ENCODE measurements at places on chromosomes 12 and 14.
A peak's percentile ranks its signal among the peaks of the same experiment; 100 is the strongest.

DNA sequence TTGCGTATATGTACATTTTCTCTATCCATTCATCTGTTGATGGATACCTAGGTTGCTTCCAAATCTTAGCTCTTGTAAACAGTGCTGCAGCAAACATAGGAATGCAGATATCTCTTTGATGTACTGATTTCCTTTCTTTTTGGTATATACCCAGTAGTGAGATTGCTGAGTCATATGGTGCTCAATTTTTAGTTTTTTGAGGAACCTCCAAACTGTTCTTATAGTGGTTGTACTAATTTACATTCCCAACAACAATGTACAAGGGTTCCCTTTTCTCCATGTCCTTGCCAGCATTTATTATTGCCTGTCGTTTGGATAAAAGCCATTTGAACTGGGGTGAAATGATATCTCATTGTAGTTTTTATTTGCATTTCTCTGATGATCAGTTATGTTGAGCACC is 44.3 kb downstream of the PELI2 start:
- no peak for DNase-seq

DNA sequence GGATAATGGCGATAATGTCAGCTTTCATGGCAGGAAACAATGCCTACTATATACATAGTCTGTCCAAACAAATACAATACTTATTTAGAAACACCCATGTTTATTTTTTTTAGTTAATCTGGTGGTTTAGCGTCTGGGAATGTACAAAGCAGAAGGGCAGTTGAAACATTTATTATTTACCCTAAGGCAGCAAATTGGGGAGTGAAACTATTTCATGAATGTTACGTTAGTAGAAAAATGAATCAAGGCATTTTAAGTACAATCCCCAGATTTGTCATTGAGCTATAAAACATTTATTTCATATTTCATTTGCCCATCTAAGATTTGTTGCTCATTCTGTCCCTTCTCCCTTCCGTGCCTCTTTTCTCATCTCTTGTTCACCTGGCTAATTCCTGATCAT is 87.1 kb upstream of the ATF1 start:
- DNase-seq: no peak

DNA sequence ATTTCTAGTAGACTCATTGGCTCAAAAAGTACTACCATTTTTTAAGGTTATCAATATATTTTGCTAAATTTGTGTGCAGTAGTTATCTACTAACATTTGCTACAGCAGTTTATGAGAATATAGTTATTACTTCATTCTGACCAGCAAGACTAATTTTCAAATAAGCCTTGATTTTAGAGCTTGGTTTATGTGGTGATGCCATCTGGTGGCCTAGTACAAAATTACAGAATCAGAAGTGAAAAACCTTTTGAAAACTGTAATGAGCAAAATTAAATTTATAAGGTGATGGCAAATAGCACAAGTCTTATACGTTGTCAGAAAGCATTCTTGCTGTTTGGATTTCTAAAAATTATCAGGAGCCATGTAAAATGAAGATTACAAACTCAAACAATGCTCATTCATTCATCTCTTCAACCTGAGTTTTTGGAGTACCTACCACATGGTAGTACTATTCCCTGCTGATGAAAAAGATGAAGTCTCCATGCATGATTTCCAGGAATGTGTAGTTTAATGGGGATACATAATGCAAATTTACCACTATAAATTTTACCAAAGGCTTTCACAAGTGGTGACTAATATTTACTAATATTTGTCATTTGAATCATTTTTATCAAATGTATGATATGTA is 51.0 kb downstream of the MAGOHB start:
- peak; percentile 36 for DNase-seq

- DNase-seq: peak; percentile 96
Observed at GRCh38 chr12:108664338-108665258, 30.9 kb upstream of the SELPLG start.

DNA sequence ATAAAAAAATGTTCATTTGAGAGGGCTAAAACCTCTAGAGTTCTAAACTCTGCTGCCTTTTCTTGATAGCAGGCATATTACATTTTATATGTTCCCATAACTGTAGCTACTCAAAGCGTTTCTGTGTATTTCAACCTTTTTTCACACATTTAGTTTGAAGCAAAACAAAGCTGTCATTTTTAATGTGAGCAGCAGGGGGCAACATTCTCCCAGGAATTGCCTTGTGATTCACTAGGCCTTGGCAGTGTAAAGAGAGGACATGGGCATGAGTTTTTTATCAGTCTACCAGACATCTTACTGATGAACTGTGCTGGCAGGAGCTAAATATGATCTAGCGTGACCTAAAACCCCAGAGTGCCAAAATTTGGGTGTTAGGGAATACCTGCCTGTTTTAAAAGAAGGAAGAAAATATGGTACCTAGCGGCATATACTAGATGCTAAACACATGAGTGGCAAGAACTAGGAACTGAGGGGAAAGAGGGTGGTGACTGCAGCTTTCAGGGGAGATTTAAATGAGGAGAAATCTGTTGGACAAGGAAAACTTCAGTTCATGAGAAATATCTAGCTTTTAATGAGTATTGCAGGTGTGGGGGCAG is 65.3 kb downstream of the IFT43 start:
- DNase-seq: peak; percentile 33

DNA sequence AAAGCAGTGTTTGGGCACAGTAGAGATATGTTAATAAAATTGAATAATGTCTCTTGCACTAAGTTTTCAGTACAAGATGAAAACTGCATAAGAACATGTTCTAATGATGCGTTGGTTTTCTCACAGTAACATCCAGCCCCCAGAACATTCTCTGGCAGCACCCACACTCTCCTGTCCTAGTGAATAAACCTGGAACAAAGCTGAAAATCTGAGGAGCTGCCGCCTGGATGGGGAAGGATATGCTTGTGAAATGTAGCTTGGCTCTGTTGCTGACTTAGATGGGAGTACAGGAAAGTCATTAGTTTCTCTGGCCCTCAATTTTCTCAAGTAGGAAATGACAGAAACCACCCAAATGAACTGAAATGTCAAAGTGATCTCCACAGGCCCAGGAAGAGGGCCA is 323.8 kb downstream of the APAF1 start:
- DNase-seq: no peak

GRCh38 chr12:61029516-61029915 is 1230.7 kb upstream of the USP15 start:
- no peak for DNase-seq

DNA sequence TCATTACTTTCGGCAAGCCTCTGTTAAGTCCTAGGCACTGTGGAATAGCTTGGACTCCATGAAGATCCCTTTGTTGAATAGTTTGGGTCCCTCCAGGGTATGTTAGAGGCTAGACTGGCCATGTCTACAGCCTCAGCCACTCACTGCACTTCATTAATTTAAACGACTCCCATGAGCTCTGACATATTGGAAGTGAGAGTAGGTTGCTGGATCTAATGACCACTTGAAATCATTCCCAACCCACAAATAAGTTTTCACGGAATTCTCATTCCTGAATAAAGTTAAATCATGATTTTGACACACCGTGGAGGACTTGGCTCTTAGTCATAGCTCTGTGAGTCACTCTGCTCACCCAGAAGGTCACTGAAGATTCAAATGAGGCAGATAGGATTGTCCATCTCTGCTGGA is 21.4 kb upstream of the APPL2 start:
- no peak for DNase-seq

GRCh38 chr14:88488081-88488480 is 66.7 kb downstream of the PTPN21 start:
- no peak for DNase-seq

DNA sequence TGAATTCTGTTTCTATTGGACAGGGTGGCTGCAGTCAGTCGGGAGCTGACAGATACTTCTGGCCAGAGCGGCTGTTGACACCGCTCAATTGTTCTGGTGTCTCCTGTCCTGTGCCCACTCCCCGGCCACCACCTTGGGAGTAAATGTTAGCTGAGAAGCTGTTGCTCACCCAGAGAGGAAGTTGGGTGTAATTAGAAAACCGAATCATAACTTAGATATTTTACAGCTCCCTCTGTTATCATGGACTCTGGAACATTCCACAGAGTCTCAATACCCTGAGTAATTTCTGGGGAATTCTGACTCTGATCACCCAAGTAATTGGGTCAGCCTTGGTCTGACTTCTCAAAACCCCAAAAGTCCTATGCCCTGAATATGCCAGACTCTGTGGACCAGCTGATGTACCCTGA is 58.3 kb upstream of the RFLNA start:
- DNase-seq: peak; percentile 78

GRCh38 chr14:102795060-102795925 is 18.0 kb downstream of the TRAF3 start:
- DNase-seq: no peak

- no peak for DNase-seq
Observed at GRCh38 chr12:9367201-9367600, 159.0 kb upstream of the PZP start.

DNA sequence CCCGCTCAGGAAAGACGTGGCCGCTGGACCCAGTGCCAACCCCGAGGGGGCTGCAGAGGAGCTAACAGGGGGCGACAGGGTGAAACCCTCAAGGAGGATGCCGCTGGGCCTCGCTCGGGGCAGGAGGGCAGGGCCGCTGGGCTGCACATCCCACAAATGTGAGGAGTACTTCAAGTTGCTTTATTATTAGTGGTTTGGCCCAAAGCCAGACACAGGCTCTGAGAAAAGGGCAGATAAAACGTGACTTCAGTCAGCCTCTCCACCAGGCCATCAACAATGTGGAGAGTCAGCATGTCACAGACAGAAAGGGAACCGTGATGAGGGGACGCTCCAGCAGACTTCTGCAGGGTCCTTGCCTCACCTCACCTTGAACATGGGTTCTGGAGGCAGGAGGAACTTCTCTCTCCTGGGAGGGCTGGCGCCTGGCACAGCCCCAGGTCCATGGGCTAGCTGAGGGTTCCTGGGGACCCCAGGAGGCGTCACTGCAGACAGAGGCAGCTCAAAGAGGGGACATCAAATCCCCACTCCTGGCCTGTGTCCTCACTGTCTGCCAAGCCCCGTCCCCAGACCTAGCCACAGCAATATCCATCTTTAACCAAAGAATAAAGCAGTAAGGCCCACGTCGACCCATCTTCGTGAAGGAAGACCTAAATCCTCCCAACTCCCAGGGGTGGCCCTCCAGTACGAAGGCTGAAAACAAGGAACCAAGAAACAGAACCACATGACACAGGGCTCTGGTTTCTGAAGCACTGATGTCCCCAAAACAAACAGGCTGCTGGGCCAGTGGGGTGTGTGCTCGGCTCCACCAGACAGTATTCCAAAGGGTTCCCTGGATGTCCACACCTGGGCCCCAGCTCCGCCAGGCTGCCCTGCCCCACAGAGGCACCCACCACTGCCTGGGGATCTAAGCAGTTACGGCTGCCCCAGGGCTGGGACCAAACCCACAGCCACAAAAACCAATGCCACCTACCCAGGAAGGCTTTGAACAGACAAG is 35.1 kb downstream of the CCDC85C start:
- no peak for DNase-seq

DNA sequence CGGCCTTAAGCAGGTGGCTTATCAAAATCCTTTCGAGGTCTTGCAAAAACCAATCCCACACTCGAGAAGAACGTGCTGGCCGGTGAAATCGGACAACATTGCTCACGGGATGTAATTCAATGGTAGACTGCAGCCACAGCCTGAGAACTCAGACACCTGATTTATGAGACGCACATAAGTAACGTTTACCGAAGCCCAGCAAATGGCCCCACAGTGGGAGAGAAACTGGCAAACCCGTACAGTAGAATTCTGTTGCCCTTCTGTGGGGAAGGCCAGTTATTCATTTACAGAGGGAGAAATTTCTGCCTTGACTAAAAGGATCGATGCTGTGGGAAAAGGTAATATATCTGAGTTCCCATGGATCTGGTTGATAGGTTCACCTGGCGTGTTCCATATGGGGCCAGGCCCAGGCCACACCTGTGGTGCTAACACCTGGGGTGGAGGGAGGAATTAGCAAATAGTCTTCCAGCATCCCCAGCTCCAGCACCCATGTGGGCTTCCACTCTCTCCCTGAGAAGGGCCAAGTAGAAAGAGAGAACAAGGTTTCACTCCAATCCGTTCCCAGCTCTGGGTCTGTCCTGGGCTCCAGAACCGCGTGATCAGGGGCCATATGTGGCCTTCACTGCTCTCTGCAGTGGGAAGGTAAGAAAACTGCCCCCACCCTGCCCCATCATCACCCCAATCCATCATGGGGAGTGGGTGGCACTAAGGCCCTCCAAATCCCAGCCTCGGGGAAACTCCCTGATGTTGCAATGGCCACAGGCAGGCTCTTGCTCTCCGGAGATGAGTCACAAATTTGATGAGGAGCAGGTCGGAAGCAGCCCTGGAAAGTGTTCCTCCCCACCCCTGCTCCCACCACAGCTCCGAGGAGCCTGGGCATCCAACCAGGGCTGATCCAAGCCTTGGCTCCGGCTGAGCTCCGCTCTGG is 12.7 kb downstream of the BDKRB1 start:
- DNase-seq: no peak

- no peak for DNase-seq
Observed at GRCh38 chr14:38646391-38646790, 390.5 kb upstream of the CLEC14A start.

GRCh38 chr12:60616400-60616799 is 1020.6 kb downstream of the SLC16A7 start:
- no peak for DNase-seq

DNA sequence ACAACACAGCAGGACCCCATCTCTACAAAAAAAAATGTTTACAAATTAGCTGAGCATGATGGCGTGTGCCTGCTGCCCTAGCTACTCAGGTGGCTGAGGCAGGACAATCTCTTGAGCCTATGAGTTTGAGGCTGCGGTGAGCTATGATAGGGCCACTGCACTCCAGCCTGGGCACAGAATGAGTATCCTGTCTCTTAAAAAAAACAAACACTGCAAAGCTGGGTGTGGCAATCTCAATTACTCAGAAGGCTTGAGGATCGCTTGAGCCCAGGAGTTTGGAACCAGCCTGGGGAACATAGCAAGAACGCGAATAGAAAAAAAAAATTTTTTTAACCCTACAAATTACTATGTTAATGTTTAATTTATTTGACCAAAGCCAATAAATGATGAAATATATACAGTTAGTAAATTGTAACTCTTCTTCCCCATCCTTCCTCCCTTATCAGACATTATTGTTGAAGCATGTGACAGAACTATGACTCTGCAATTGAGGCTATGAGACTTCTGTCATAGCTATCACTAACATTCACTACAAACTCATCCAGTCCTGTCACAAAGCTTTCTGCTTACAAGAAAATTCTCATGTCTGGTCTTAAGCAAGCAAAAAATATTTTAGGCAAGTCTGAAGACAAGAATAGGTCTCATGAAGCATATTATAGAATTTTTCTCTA is 9.8 kb downstream of the BTBD7 start:
- no peak for DNase-seq

DNA sequence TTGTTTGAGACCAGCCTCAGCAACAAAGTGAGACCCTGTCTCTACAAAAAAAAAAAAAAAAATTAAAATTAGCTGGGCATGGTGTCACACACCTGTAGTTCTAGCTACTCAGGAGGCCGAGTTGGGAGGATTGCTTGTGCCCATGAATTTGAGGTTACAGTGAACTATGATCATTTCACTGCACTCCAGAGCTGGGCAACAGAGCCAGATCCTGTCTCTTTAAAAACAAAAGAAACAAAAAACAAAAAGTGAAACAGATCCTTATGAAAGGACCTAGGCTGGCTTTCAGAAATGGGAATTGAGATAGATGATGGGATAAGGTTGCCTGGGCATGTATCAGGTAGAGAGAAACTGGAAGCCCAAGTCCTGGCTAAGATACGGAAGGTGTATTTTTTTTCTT is 13.9 kb downstream of the ACTR6 start:
- no peak for DNase-seq

Measured in glomerular endothelial cell (primary cell).